ENCODE measurements at places on chromosomes 5 and 9. TPM values are rescaled to one million over a fixed set of nuclear protein-coding genes. Genes with fewer than 3 reads are reported as not detected.

Gene ADGRD2
- not detected for total RNA-seq

Gene FGF10
- total RNA-seq, result 8.5 TPM

Gene CTXN3
- total RNA-seq, result not detected

Gene TNFSF8
- 1.0 TPM for total RNA-seq

Gene BAAT
- 1.3 TPM for total RNA-seq

Gene AJM1
- 3.5 TPM for total RNA-seq

- H3K36me3 ChIP-seq, result no peaks in the 10 kb centered on the region
- no peak overlapping the region for H3K27ac ChIP-seq
- H3K27me3 ChIP-seq, result no peaks in the 10 kb centered on the region
Observed at GRCh38 chr5:95417971-95418370, 26.8 kb downstream of the FAM81B start.

GRCh38 chr5:134534726-134535110 lies 9.2 kb downstream of the JADE2 start:
- H3K4me3 ChIP-seq, result no peak overlapping the region
- peaks cover 10% of the 10 kb centered on the region for H3K36me3 ChIP-seq
- H3K27me3 ChIP-seq, result no peaks in the 10 kb centered on the region
- no peak overlapping the region for H3K27ac ChIP-seq
- DNase-seq, result no peak

DNA sequence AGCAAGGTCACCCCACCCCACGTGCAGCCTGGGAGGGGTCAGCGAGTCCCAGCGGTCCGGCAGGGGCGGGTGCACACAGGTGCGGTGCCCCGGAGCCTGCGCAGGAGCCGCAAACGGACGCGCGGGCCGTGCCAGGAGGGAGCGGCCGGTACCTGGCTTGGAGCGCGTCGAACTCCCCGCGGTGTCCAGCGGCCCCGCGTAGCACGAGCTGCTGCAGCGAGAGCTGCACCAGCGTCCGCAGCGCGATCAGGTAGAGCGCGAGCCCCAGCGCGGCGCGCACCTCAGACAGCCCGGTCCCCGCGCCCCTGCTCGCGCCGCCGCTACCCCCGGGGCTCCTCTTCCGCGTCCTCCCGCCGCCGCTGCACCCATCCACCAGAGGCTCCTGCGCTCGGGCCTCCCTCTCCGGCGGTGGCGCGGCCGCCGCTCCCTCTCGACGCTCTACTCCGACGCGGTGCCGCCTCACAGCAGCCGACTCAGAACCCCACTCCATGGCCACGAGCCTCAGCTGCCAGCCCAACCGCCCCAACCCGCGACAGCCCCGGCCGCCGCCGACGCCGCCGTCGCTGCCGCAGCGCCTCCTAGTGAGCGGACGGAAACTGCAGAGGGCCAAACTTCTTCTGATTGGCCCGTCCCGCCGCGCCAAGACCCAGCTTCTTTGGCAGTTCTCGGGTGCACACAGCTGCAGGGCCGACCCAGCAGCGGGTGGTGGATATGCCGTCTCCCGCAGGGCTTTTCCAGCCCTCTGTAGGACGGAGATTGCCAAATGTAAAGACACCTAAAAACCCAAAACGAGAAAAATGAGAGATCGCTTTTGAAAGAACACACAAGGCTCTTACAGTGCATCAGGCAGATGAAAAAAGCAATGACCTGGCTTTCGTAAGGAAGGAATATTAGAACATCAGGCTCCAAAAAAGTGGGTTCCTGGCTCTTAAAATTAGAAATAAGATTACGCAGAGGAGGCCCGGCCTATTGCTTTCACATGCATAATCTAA lies at the start of gene ERMP1:
Gene ERMP1 (minus strand): TSS at position 580 of the 992 bp plus-strand sequence. CDS start 90 bp downstream, at position 490.
- no peaks in the 10 kb centered on the region for H3K36me3 ChIP-seq
- H3K4me3 ChIP-seq, result peak within 1 kb of the TSS; percentile 91
- peak; percentile 85 for DNase-seq
- H3K27ac ChIP-seq, result peak within 1 kb of the TSS; percentile 80
- H3K27me3 ChIP-seq, result no peaks in the 10 kb centered on the region
- H3K4me1 ChIP-seq, result peaks cover 7% of the 10 kb centered on the region

DNA sequence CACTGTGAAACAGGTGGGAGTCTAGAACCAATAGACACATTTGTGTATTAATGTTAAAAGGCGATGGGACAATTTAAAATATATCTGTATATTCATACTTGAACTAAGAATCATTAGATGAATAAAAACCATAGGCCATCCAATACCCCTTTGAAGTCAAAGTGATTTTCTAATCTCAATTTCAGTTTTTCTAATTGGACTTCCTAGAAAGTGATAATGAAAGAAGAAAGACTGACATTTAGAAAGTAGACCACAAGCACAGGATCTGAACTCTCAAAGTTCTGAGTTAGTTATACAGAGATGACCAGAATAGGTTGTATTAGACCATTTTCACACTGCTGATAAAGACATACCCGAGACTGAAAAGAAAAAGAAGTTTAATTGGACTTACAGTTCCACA lies 412.8 kb upstream of the PIK3R1 start:
- no peak overlapping the region for H3K4me3 ChIP-seq

DNA sequence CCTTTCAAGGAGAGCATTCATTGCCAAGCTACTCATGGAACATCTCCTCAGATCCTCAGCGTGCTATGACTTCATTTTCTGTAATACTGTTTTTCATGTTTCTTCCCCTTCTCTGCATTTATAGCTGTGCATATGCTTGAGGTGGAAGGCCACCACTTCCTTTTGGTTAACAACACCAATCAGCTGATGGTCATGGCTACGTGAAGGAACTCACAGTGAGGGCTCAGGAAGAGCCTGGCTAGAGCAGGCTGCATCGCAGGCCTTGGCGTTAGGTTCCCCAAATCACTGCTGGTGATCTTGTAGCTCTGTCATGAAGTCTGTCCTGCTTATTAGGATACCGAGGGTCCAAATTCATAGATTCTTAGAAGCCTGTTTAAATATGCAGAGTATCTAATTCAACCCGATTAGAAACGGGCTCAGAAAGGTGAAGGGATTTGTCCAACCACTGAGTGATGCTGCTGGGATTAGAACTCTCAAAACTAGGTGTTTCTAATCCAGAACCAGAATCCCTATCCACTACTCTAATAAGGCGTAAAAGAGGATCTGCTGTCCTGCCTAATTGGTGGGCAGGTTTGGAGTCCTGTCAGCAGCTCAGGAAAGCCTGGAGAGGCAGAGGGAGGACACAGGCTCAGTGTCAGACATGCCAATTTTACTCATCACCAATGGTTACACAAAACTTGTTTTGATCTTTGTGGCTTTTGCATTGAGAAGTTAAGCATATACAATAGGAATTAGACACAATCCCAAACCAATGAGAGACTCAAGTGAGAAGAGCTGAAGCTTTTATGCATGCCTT lies 7.5 kb downstream of the SYK start:
- DNase-seq, result no peak
- H3K4me3 ChIP-seq, result no peak overlapping the region
- no peak overlapping the region for H3K27ac ChIP-seq
- peaks cover 23% of the 10 kb centered on the region for H3K4me1 ChIP-seq

DNA sequence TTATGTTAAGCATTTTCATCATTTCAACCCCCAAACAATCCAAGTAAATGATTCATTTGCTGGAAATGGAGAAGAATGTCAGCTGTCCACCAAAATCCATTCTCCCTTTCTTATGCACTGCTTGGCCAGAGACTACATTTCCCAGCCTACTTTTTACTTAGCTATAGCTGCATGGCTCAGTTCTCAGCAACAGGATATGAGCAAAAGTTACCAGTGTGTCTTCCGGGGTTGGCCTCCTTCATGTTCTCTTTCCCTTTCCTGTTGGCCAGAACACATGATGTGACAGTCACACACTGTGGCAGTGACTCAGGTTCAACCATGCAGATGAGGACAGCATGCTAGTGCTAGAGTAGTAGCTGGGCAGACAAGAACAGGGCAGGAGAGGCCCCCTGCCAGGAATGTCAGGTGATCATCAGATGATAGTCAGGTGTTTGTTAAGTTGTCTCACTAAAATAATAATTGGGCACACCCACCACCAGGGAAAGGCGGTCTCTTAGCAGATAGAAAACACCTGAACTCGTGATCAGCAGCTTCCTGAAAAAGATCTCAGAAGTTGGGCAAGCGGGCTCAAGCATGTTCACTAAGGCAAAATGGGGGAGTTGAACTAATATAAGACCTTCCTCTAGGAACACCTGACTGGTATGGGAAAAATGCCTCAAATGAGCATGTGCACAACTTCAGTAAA lies 12.2 kb downstream of the GPR150 start:
- H3K4me1 ChIP-seq, result no peaks in the 10 kb centered on the region
- no peak overlapping the region for H3K4me3 ChIP-seq
- no peak overlapping the region for H3K27ac ChIP-seq
- no peaks in the 10 kb centered on the region for H3K36me3 ChIP-seq

- no peak for DNase-seq
- no peak overlapping the region for H3K27ac ChIP-seq
- no peaks in the 10 kb centered on the region for H3K27me3 ChIP-seq
- no peak overlapping the region for H3K4me3 ChIP-seq
- H3K36me3 ChIP-seq, result no peaks in the 10 kb centered on the region
Observed at GRCh38 chr9:30522486-30522885, 1862.0 kb upstream of the ACO1 start.

GRCh38 chr5:23303435-23303834 lies 204.0 kb upstream of the PRDM9 start:
- no peak for DNase-seq
- H3K4me3 ChIP-seq, result no peak overlapping the region
- no peaks in the 10 kb centered on the region for H3K36me3 ChIP-seq
- H3K27me3 ChIP-seq, result no peaks in the 10 kb centered on the region

DNA sequence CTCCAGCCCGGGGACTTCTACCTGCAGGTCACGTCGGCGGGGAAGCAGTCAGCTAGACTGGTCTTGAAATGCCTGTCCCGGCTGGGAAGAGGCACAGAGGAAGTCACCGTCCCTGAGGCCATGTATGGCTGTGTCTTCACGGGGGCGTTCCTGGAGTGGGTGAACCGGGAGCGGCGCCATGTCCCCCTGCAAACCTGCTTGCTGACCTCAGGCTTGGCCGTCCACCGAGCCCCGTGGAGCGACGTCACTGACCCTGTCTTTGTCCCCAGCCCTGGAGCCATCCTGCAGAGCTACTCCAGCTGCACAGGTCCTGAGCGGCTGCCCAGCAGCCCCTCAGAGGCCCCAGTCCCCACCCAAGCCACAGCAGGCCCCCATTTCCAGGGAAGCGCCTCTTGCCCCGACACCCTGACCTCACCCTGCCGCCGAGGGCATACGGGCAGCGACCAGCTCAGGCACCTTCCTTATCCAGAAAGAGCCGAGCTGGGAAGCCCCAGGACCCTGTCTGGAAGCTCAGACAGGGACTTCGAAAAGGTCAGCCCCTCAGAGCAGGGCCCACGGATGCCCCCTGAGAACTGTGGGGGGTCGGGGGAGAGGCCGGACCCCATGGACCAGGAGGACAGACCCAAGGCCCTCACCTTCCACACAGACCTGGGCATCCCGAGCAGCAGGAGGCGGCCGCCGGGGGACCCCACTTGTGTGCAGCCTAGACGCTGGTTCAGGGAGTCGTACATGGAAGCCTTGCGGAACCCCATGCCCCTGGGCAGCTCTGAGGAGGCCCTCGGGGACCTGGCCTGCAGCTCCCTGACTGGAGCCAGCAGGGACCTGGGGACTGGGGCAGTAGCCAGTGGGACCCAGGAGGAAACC lies 47.8 kb downstream of the PLEKHG4B start:
- H3K36me3 ChIP-seq, result no peaks in the 10 kb centered on the region
- H3K4me1 ChIP-seq, result no peaks in the 10 kb centered on the region
- H3K27me3 ChIP-seq, result no peaks in the 10 kb centered on the region

GRCh38 chr5:2021484-2022176 lies 138.9 kb upstream of the IRX4 start:
- no peaks in the 10 kb centered on the region for H3K4me1 ChIP-seq
- H3K27ac ChIP-seq, result no peak overlapping the region
- DNase-seq, result no peak
- H3K4me3 ChIP-seq, result no peak overlapping the region
- H3K36me3 ChIP-seq, result no peaks in the 10 kb centered on the region
- peaks cover 7% of the 10 kb centered on the region for H3K27me3 ChIP-seq

DNA sequence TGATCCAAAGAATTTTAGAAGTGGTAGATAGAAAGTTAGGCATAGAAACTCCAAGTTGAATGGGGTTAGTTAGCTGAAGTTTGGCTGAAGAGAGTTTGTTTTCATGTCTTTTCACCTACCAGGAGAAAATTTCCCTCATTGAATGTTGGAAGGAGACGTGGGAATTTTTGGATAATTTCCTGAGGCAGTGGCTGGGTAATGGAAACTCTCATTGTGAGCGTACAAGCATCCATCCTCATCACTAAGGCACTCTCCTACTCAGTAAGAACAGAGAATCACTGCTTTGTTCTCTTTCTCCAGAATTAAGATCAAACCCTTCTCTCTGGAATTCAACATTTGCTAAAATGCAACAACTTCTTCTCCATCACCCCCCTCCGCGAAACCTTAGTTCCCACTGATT lies 179.7 kb downstream of the PALM2AKAP2 start:
- no peak overlapping the region for H3K27ac ChIP-seq
- no peaks in the 10 kb centered on the region for H3K4me1 ChIP-seq
- no peak overlapping the region for H3K4me3 ChIP-seq
- DNase-seq, result no peak
- no peaks in the 10 kb centered on the region for H3K27me3 ChIP-seq
- no peaks in the 10 kb centered on the region for H3K36me3 ChIP-seq

- no peaks in the 10 kb centered on the region for H3K4me1 ChIP-seq
- no peak overlapping the region for H3K27ac ChIP-seq
- DNase-seq, result no peak
- no peaks in the 10 kb centered on the region for H3K36me3 ChIP-seq
- no peak overlapping the region for H3K4me3 ChIP-seq
- no peaks in the 10 kb centered on the region for H3K27me3 ChIP-seq
Observed at GRCh38 chr9:27472195-27472594, 51.9 kb upstream of the IFNK start.

DNA sequence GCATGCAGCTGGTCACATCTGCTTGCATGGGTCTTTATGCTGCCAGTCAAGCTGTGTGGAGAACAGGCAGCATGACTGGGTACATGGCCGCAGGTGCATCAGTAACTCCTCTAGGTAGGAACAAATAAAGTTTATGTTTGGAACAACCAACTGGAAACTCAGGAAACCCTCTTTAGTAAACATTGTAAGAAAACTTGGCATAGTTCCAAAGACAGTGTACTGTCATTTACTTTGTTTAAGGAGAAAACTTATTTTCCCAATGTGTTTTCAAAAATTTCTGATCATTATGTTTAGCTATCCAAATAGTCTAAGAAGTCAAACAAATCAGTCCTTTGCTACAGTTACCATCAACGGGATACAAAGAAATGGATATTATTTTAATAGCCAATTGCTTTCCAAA lies 386.0 kb downstream of the CHSY3 start:
- H3K27me3 ChIP-seq, result no peaks in the 10 kb centered on the region
- no peaks in the 10 kb centered on the region for H3K4me1 ChIP-seq
- no peak overlapping the region for H3K27ac ChIP-seq
- H3K36me3 ChIP-seq, result no peaks in the 10 kb centered on the region
- DNase-seq, result no peak

- H3K4me3 ChIP-seq, result no peak overlapping the region
- no peaks in the 10 kb centered on the region for H3K27me3 ChIP-seq
- H3K27ac ChIP-seq, result no peak overlapping the region
- DNase-seq, result no peak
- H3K4me1 ChIP-seq, result no peaks in the 10 kb centered on the region
Observed at GRCh38 chr5:95605786-95606185, 14.1 kb upstream of the GPR150 start.

DNA sequence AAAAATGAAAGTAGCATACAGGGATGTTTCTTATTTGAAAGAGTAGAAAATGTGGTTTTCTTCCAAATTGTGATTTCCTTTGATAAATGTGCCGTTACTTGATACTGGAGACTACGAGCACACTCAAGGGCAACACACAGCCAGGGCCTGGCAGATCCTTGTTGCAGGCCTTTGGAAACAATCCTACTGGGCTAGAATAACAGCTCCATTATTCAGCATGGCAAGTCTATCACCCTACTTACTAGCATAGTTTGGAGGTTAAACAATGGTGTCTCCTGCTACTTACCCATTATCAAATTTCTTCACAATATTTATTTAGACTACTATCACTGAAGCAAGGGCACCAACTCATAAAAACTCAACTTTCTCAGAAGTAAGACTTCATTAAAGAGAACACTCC lies 140.8 kb upstream of the ZNF608 start:
- H3K4me1 ChIP-seq, result peaks cover 49% of the 10 kb centered on the region
- no peak overlapping the region for H3K4me3 ChIP-seq

All from pancreas (tissue), 10 donors.